CD4-positive, alpha-beta T cell treated with Interferon alpha-2 for 1 hour (primary cell): ENCODE measurements at places on chromosomes 2 and 18.

GRCh38 chr18:32918692-32919250 lies 145.9 kb upstream of the KLHL14 start:
- DNase-seq, result no peak

- DNase-seq, result no peak
These were observed 9.1 kb downstream of the AGXT start for GRCh38 chr2:240877460-240878340.

DNA sequence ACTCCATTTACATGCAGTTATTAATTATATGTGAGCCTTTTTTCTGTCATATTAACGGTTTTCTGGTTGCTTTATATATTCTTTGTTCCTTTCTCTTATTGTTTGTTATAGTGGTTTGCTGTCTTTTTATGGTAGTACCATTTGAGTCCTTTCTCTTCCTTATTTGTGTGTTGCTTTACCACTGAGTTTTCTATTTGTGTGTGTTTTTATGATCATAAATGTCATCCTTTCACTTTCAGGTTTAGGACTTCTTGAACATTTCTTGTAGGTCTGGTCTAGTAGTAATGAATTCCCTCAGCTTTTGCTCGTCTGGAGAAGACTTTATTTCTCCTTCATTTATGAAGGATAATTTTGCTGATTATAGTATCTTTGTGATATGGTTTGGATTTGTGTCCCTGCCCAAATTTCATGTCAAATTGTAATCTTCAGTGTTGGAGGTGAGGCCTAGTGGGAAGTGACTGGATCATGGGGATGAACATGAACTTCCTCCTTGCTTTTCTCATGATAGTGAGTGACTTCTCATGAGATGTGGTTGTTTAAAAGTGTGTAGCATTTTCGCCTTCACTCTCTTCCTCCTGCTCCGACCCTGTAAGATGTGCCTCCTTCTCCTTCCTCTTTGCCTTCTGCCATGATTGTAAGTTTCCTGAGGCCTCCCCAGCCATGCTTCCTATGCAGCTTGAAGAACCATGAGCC lies 11.5 kb downstream of the GCC2 start:
- DNase-seq, result no peak

- DNase-seq, result no peak
These were observed 26.7 kb downstream of the ATOH8 start for GRCh38 chr2:85780316-85781012.

- DNase-seq, result no peak
These were observed 116.5 kb upstream of the MCFD2 start for GRCh38 chr2:47031909-47032668.

DNA sequence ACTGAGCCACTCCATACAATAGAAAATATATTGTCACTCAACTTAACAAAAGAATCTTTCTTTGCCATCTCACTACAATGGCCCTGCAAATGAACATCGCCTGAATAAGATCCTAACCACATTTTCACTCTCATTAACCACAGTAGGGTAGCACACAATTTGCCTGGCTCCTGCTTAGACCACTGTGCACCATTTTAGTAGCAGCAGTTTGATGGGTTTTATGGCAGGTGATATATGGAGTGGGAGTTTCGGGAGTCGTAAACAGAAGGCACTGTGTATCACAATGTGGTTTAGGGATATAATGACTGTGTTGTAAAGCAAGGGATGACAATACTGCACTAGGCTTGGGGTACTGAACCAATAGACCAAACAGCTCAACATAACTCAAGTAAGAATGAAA lies 617.4 kb downstream of the BCL11A start:
- no peak for DNase-seq

DNA sequence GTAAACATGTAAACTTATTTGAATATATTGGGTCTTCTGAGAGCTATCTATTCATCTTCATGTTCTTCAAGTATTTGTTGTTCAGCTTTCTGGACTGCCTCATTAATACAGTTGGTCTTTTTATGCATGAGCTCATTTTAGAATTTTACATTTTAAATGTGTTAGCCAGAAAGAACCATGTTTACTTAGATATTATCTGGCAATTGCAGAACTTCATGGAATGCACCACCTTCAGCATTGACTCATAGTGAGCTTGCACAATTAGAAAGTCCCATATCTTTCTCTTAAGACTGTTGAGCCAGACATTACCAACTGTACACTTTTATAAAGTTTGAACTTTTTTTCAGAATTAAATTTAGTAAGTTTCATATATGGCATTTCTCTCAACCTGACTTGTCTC lies 536.7 kb downstream of the RIT2 start:
- DNase-seq, result no peak

DNA sequence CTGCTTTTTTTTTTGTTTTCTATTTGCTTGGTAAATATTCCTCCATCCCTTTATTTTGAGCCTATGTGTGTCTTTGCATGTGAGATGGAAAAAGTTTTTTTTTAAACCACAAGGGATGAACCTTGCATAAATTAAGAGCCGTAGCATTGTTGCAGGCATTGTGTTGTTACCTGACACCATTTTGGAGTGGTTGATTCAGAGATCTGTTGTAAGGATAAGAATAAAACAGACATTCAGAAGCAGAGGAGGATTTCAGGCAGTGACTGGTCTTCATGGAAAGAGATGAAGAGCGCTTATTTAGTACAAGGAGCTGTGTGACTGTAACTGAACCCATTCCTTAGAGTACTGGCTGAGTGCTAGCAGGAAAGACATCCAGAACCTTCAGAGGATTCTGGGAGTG lies 101.2 kb downstream of the LTBP1 start:
- no peak for DNase-seq

DNA sequence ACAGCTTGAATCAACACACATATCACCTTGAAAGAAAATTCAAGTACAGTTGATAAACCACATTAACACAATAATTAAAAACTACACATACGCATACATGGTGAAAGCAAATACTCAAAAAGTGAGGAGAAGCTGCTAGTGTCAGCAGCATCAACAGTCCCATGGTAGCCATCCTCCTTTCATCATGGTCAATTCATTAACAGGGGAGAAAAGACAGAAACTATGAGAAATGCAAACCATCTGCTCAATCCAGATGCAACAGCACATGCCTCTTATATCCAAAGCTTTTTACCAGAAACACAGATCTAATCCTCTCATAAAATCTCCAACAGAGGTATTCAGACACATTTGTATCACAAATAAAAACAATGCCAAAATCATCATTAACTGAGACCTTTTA lies 81.9 kb upstream of the CHRNA1 start:
- no peak for DNase-seq

DNA sequence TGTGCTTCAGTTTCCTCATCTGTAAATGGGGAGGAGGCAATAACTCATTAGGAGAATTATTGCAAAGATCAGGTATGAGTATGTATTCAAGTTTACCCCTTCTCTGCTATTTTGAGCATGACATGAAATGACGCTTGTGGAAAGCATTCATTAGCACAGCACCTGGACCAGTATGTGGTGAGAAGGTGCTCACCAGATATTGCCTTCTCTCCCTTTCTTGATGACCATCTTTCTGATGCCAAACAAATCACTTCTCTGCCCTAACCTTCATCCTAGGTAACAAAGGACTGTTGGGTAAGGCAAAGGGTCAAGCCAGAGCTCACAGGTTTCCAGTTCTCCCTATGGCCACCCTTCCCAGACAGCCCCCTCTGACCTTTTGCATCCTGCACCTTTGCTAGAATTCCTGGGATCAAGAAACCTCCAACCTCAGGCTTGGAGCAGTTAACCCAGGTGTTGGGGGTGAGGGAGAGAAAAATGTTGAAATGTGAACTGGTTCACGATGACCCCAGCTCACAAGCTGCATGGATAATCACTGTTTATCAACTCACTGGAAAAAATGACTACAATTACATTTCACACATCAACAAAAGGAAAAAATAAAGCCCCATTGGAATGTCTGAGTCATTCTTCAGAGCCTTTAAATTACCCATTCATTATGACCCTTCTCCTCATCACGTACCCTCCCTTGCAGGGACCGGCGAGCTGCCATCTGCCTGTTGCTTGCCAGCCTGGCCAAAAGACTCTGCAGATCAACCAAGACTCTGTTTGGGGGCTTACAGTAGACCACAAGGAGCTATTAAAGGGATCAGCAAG lies 41.6 kb downstream of the LBH start:
- DNase-seq, result no peak

DNA sequence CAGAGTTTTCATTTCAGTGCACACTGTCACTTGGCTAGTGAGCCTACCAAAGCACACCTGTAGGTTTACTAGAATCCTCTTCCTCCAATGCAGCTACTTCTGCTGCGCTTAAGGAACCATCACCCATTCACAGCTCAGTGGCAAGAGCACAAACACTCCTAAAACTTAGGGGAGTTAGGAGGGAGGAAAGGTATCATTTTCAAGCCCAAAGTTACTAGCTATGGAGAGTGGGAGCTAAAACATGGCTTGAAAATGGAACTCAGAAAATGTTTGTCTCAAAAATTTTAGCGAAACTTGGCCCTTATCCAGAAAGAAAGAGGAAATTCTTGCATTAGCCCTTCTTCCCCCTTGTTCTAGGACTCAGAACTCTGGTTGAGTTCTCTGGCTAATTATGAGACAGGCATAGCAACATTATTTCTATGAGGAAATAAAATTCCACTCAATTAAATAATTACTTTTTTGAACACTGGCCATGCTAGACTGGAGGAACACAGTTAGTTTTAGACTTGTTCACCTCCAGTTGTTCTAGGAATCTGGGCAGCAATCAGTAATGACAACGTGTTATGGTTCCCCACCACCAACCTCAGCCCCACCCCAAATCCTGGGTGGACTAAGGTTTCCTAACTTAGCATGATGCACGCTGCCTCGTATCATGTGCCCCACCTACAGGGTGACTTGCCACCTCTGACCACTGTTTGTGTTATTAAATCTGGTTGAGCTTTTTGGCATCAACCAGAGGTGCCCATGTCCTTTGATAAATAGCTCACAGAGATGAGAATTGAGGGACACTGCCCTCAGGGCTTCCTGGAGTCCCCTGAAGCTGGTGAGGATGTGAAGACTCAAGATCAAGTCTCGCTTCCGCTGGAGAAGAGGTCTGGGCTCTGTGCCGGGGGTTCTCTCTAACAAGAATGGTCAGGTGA lies 32.8 kb downstream of the LPIN2 start:
- peak; percentile 66 for DNase-seq

DNA sequence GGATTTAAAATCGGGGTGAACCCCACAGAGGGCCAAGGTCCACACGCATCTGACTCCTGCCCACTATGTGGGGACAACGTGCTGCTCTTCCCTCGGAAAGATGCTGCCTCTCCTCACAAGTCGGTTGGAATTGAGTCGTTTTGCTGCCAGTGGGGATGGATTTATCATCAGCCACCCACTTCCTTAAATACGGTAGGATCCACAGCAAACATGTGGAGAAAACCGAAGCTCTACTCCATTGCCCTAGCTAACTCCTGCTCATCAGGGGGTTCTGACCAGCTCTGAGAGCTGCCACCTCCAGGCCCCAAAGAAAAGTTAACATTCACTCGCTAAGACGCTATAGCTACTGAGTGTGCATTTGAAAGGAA lies 80.9 kb downstream of the CHRNA1 start:
- DNase-seq, result peak; percentile 49

- DNase-seq, result no peak
These were observed 14.7 kb downstream of the CUL3 start for GRCh38 chr2:224570328-224570993.

- DNase-seq, result no peak
These were observed 4.2 kb downstream of the PXDN start for GRCh38 chr2:1739961-1740715.

- no peak for DNase-seq
These were observed 108.3 kb downstream of the CELF4 start for GRCh38 chr18:37457341-37457740.

- no peak for DNase-seq
These were observed 65.6 kb upstream of the RFX8 start for GRCh38 chr2:101540518-101540917.

DNA sequence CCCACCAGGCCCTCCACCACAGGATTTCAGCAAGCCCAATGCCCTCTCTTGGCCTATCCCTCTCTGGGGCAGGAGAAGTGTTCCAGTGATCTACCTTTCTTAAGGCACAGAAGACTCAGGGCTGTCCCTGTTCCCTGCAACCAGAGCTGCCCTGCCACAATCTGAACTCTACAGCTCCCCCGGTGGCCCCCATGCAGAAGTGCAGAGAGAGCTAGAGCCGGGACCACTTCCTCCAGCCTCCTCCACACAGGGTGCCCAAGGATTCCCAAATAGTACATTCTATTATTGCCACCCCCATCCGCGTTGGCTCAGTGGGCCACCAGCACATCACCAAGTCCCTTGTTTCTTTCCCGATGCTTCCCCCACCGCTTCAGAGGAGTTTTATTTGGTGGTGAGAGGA lies 114.8 kb upstream of the PTPRM start:
- DNase-seq, result no peak

GRCh38 chr2:11745613-11746375 lies 638 bp upstream of the LPIN1 start:
- DNase-seq, result no peak

- DNase-seq, result no peak
These were observed 34.3 kb upstream of the CD226 start for GRCh38 chr18:69981948-69982347.

DNA sequence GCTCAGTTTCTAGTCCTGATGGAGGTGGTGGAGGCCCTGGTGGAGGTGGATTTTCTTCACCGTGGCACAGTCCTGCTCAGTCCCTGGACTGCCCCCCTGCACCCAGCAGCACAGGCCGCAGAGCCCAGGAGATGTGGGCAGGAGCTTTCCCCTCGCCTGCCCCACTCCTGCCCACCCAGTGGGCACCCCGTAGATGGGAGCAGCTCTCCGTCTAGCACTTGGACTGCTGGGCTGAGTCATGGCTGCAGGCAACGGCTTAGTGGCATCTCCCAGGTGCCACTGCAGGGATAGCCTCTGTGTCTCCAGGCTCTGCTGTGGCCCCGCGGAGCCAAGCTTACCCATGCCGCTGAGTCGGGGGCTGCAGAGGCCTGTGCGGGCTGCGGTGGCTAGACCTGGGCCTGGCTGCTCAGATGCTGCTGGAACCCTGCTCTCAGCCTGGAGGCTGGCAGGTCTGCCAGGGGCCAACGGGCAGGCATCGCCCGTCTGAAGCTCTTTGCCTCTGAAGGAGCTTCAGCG lies 92.3 kb upstream of the CTDP1 start:
- no peak for DNase-seq

- DNase-seq, result no peak
These were observed 1.6 kb upstream of the PHLPP1 start for GRCh38 chr18:62713651-62714247.

DNA sequence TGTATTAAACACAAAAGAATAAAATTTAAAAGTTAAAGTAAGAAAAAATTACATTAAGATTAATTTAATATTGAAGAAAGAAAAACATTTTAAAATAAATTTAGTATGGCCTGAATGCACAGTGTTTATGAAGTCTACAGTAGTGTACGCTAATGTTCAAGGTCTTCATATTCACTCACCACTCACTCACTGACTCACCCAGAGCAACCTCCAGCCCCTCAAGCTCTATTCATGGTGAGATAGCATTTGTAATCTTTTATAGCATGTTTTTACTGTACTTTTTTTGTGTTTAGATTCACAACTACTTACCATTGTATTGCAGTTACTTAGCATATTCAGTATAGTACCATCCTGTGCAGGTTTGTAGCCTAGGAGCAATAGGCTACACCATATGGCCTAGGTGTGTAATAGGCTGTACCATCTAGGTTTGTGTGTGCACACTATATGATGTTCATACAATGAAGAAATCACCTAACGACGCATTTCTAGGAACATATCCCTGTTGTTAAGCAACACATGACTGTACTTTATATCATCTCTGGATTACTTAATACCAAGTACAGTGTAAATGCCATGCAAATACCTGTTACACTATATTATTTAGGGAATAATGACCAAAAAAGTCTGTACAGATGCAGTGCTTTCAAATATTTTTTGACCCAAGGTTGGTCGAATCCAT lies 144.0 kb upstream of the IL1R2 start:
- no peak for DNase-seq

GRCh38 chr18:43079422-43079821 lies 36.1 kb downstream of the RIT2 start:
- DNase-seq, result no peak
